ENCODE measurements at places on chromosomes 3 and 15.

- DNase-seq = no peak
Measured at GRCh38 chr3:135637013-135637412, 328.5 kb upstream of the PPP2R3A start.

DNA sequence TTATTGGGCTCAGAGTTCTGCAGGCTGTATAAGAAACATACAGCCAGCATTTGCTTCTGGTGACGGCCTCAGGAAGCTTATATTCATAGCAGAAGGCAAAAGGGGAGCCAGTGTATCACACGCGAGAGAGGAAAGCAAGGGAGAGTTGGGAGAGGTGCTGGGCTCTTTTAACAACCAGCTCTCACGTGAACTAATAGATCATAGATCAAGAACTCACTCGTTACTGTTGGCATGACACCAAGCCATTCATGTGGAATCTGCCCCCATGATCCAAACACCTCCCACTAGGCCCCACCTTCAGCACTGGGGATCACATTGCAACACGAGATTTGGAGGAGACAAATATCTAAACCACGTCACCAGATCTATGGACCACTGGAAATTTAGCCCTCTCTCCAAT, 70.2 kb downstream of the TIPARP start:
- DNase-seq = no peak

GRCh38 chr3:48881652-48882114, 17.0 kb downstream of the SLC25A20 start:
- DNase-seq = no peak

DNA sequence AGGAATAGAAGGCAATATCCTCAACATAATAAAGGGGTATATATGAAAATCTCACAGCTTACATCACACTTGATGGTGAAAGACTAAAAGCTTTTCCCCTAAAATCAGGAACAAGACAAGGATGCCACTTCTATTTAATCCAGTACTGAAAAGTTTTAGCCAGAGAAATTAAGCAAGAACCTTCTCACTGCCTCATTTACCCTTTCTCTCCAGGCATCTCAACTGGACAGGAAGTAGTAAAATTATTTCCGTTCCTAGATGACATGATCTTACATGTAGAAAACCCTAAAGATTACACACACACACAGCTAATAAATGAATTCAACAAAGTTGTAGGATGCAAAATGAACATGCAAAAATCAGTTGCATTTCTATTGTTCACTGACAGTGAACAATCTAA, 11.2 kb downstream of the SCAP start:
- no peak for DNase-seq

- DNase-seq = no peak
Measured at GRCh38 chr3:190122198-190122771, 1.6 kb upstream of the P3H2 start.

DNA sequence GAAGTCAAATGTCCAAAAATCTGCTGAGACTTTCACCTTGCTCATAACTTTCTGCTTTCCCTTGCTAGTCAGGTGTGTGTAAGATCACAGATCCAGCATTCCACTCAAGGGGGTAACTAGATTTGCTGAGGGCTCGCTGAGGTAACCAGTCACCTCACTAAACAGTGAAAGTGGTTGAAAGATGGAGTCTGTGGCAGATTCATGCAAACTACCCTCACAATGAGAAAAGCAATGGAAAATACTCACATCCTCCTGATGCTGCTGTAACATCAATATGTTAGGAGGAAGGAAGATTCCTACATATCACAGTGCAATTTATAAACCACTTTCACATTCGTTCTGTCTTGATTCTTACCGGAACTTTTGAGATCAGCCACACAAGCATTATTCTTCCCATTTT, 174.3 kb upstream of the BCL6 start:
- DNase-seq = no peak

GRCh38 chr3:42747581-42747980, 25.5 kb downstream of the CCDC13 start:
- DNase-seq = no peak

GRCh38 chr3:54633444-54634121, 294.3 kb downstream of the LRTM1 start:
- no peak for DNase-seq

DNA sequence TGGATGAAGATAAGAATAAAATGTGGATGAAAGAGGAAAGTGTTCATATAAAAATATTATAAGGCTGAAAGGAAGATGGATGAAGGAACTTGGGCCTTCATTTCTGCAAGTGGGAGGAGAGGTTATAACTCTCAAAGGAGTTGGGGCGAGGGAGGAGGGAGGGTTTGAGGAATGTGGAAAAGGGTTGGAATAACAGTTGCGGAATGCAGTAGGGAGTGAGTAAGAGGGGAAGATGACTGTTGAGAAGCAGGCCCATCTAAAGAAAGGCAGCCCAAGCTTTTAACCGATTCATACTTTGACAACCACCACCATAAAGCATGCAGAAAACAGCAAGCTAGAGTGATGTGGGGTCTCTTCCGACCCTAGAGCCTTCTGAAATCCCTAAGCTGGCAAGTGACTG, 8.3 kb upstream of the TM4SF4 start:
- DNase-seq = no peak

- no peak for DNase-seq
Measured at GRCh38 chr3:126918355-126918821, 64.5 kb upstream of the PLXNA1 start.

DNA sequence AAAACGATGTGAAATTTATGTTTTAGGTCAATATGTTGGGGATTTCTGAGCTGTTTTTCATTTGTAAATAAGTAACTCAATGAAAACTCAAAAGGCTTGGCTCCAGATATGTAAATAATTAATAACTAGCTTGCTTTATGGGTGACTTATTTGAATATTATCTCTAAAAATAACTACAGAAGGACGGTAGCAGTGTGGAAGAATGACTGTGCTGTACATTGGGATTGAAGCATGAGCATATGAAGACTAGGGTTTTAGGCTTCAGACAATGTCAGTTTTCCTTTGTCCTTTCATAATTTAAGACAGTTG, 343.9 kb downstream of the GRM7 start:
- DNase-seq = no peak

- DNase-seq = peak; percentile 33
Measured at GRCh38 chr15:45611305-45611704, 23.5 kb upstream of the SQOR start.

DNA sequence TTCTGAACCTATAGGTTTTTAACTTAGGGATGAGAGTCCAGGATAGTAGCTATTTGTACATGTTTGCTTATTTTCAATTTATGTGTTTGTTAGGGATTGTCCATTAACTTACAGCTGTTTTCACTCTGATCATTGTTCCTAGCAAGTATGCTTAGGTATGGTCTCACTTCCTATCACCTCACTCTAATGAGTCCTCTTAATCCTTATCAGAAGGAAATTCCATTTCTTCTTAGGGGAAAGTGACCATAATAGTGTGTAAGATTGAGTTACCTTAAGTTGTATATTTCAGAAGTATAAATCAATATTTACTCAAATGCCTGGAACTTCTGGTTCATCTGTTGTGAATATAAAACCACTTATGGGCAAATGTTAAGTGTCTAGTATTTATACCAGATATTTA, 53.0 kb downstream of the PIAS1 start:
- no peak for DNase-seq

DNA sequence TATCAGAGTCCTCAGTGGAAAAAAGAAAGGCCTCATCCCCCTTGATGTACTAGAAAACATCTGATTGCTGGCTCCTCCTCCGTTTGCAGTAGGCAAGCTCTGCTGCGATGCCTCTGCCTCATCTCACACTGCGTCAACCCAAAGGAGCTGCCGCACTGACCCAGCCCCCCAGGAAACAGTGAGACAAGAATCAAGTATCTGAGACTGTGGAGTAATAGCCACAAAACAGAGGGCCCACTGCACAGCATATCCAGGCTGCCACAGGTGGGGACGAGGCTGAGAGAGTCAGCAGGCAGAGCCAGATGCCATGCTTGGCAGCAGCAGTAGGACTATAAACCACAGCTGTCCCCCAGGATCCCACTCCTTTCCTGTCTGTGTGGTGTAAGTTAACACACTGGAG, 165.9 kb downstream of the STAC start:
- no peak for DNase-seq

DNA sequence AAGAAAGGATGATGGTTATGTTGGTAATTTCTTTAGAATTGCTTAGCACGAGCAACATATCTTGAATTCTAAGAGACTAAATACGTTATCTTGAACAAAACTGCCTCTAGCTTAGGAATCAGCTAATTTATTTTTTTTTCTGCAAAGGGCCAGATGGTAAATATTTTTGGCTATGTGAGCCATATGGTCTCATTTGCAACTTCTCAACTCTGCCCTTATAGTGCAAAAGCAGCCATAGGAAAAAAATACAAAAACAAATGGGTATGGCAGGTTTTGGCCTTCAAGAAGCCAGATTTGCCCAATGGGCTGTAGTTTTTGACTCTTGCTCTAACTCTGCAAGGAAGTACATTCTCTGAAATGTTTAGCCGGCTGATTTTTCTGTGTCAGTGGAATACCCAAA, 11.9 kb downstream of the OXSM start:
- no peak for DNase-seq

DNA sequence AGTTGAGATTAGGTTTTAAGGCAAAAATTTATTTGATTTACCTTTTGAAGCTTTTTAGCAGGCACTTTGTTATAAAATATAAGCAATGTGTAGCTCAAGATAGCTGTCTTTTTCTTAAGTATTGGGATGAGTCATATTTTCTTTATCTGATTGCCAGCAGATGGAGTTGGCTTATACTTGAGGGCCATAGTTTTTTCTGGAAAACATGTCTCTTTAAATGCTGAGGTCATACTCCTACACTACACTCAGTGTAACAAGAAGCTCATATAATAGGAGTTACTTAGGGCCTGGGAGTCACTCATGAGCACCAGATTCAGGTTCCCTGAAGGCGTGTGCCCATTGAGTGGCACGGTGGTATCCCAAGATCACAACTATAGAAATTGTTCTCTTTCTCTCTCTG, 579.8 kb downstream of the EDEM1 start:
- no peak for DNase-seq

- DNase-seq = no peak
Measured at GRCh38 chr3:172591125-172591605, 67.9 kb upstream of the TNFSF10 start.

DNA sequence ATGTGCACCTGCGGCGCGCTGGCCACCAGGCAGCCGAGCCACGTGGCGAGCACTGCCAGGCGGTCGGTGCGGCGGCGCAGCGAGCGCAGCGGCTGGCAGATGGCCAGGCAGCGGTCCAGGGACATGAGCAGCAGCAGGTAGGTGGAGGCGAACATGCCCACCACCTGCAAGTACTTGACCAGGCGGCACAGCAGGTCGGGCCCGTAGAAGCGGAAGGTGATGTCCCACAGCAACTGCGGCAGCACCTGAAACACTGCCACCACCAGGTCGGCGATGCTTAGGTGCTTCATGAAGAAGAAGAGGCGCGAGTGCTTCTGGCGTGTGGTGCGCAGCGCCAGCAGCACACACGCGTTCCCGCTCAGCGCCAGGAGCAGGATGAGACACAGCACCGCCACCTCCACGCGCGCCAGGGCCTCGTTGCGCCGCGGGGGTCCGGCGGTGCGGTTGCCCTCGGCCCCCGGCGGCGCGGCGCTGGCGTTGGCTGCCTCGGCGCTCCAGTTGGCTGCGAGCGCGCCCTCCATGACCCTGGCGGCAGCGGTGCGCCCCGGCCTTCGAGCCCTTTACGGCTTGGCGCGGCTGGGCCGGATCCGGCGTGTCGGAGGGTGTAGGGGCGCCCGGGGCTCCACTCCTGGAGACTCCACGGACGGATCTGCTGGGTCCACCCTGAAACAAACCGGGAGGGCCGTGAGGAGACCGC, 1.6 kb downstream of the OXTR start:
- DNase-seq = peak; percentile 79

GRCh38 chr3:176581589-176581988, 615.7 kb downstream of the TBL1XR1 start:
- DNase-seq = no peak

DNA sequence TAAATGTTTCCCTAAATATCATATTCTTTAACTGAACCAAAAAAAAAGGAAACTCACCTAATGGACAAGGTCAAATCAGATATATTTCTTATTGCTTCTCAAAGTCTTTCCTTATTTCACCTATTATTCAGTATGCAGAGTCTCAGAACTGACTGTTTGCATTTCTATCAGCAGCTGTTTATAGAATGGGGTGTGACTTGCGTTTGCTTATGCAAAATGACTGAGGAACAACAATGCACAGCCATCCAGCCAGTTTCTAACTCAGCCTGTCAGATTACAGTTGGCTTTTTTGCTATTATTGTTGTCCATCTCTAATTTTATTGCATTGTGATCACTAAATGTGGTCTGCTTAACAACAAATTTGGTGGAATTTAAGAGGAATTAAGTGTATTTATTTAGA, 40.7 kb downstream of the RAB27A start:
- DNase-seq = no peak

GRCh38 chr3:71463617-71464016, 119.9 kb downstream of the FOXP1 start:
- no peak for DNase-seq

DNA sequence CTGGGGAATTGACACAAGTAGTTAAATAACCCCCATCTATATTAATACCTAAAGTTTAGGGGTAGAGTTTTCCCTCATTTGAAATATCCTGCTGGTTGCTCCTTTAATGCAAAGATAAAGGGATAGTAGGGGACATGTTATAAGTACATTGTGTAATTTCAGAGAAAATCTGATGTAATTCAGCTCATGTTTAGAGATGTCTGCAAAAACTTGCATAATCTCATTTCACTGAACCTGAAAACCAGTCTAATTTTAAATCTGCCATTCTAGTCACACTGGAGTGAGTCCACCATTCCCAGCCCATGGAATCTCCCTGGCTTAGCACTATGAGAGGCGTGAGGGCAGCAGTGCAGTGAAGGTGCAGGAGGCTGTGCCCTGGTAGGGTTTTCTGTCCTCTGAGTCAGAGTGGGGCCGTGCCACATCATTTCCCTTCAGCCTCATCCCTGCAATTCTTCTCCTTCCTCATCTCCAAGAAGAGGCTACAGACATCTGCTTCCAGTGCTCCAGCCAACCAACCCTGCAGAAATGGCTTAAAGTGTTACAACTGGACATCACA, 246.3 kb upstream of the UMPS start:
- DNase-seq = no peak

- DNase-seq = no peak
Measured at GRCh38 chr3:129180461-129180860, 3.2 kb downstream of the CNBP start.

GRCh38 chr3:54967731-54968161, 39.9 kb upstream of the LRTM1 start:
- no peak for DNase-seq

- no peak for DNase-seq
Measured at GRCh38 chr15:57477736-57478522, 101.6 kb downstream of the CGNL1 start.

- DNase-seq = no peak
Measured at GRCh38 chr15:29682361-29682760, 139.9 kb downstream of the TJP1 start.

DNA sequence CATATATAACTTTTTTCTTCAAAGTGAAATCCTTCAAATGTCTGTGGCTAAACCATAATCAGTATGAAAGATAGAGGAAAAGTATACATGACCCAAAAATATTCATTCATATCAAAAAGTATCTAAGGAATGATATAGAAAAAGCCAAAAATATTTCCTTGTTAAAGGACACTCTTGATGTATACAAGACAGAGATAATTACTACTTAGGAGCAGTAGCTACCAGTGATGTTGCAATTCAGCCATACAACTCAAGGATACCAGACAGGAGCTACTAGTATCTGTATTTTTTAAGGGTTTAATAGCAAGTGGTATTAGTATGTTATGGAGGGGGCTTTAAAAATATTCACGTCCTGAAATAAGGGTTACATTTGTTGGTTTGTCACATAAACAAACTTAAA, 37.0 kb downstream of the FBXL22 start:
- DNase-seq = no peak

Data from GM13976 (cell line).